ENCODE measurements at places on chromosomes 3 and 15.

DNA sequence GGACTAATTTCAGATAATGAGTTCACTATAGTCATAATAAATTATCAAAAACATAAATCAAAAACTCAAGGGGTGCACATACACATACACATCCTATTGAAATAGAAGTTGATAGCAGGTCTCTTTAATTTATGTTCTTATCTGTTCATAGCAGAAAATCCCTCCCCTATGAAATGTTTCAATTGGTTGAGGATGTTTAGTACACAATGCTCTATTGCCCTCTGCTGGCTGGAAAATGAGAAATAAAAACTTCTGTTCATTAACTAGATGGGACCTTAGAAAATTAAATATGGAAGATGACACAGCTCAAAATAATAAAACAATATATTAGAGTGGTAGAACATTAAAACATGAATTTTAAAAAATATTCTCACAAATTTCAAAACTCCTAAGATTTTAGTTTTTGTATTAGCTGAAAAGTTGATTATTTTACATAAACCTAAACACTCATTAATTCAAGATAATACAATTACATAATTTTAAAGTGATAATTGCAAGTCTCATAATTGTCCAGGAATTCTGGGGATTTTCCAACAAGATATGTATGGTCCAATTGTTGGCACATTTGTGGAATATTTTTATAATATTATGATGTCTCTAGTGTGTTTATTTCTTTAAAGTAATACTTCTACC is 735.0 kb downstream of the ROBO1 start:
- peak; percentile 40 for DNase-seq

- DNase-seq: no peak
Observed at GRCh38 chr3:62567097-62568021, 194.0 kb upstream of the FEZF2 start.

- DNase-seq: no peak
Observed at GRCh38 chr3:47261301-47261700, 21.3 kb downstream of the KIF9 start.

DNA sequence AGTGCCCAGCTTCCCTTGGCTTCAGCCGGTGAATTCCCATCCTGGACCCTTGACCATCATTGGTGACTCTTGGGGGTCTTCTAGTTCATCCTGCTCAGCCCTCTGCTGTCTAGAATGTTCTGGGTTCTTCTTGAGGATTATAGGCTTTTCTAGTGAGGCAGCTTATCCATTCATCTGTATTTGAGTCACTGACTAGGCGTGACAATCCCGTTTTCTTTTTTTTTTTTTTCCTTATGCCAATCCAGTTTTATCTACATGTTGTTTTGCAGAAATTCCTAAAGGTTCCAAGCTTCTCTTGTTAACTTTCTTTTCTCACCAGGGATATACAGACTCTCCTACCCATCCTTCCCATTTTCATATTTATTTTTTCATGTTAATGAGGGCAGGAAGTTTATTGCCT is 6.6 kb upstream of the TRAK1 start:
- DNase-seq: no peak

GRCh38 chr3:73773233-73773632 is 148.5 kb upstream of the PDZRN3 start:
- no peak for DNase-seq

DNA sequence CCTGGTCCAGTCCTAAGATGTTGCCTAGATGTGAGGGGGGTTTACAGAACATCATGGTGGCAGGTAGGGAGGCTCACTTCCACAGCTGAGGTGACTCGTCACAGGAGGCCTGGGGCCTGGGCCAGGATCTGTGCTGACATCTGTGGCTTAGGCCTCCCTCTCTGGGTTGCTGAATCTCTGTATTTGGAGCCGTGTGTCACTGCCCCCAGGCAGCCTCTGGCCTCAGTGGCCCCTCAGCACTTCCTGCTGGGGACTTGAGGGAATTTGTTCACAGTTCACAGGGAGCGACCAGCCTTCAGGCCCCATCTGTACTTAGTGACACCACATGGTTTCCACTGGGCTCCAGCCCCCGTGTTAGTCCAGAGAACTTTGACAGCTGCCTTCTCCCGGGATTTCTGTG is 41.7 kb upstream of the ADAMTSL3 start:
- no peak for DNase-seq

- no peak for DNase-seq
Observed at GRCh38 chr15:85154061-85154460, 172.4 kb downstream of the PDE8A start.

DNA sequence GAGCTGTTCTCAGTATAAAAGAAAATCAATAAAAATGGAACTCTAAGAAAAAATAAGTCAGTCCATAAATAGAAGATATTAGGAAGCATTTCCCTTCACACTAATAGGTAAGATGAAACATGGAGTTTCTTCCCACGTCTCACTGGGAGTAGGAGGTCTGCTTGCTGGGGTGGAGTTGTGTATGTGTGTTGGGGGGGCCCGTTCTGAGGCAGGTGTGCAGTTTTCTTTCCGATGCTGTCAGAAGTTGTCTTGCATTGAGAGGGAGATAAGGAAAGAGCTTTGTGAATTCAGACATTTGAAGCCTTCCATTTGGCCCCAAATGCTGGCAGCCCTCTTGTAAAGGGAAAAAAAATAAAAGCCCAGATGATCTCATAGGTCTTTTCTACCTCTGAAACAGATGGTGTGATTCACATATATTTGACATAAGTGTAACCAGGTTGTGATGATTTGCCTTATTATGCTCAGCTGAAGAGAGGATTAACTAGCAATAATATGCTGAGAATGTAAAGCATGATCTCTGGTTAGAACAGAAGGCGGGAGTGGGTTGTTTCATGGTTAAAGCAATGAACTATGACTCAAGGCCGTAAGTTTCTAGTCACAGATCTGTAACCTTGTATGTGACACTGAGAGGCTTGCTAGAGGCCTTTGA is 8.8 kb downstream of the RASGRP1 start:
- DNase-seq: no peak

GRCh38 chr15:68256675-68257450 is 20.7 kb upstream of the FEM1B start:
- DNase-seq: no peak

DNA sequence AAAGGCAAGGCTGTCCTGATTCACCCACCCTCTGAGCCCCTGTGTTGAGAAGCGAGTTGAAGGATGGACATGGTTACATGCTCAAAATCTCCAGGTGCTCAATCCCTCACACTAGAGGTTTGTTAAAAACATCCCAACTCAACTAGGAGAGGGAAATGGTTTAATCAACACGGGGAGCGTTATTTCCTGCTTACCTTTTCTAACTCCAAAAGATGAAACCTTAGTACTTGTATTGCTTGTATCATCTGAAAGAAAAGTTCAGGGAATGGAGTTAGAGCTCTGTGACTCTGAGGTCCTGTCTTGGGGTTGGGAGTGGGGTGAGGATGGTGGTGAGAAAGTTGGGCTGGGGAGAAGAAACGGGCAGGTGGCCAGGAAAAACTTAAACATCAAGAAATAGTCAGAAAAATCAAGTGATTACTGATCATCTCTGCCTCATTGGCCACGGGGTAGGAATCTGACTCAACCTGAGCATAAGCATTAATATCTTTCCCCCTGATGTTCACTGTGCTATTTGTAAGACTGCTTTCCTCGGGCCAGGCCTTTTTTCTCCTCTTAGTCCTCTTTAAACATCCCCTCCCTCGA is 5.9 kb downstream of the MEIS2 start:
- no peak for DNase-seq

DNA sequence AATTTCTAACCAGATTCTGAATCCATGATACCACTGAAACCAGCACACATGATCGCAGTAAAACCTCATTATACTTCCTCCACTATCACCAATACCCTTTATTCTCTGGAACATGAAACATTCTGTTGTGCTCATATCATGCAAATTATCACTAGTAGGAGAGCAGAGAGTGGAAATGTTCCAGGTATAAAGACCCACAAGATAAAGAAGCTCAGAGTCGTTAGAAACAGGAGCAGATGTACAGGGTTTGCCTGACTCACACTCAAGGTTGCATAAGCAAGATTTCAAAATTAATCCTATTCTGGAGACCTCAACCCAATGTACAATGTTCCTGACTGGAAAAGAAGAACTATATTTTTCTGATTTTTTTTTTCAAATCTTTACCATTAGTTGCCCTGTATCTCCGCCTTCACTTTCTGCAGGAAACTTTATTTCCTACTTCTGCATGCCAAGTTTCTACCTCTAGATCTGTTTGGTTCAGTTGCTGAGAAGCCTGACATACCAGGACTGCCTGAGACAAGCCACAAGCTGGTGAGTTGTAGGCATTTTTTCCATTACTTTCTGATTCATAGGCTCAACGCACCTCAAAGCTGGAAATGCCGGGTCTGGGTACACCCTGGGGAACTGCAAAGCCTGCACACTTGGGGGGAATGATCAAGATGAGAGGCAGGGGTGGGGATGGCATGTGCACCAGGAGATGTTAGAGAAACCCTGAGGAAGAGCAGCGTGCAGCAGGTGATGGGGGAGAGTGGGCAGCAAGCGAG is at the start of gene CCR2:
CCR2 (plus strand) TSS at position 465 of the 764 bp plus-strand sequence. CDS start 3,417 bp downstream, outside the sequence.
- no peak for DNase-seq

GRCh38 chr3:127808197-127808596 is 14.1 kb downstream of the MGLL start:
- no peak for DNase-seq

DNA sequence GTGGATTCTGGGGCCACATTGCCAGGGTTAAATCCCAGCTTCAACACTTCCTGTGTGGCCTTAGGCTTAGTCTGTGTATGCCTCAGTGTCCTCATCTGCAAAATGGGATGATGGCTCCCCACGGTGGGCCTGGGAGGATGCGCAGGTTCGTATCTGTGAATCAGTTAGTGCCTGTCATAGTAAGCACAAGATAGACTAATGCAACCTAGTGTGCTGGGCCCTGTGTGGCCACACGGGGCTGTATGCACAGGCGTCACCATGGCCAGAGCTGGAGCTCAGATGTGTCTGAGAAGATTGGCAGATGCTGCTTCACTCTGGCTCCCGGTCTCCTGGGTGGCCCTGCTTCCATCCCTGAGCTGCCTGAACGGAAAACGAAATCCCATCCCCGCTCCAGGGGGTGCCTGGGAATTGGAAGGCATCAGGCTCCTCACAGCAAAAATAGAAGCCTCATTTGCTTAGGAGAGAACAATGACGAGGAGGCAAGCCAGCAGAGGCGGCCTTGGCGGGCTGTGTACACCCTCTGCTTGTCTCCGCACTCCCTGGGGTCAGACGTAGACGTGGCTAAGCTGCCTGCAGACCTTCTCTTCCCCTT is 103.6 kb downstream of the APBA2 start:
- DNase-seq: no peak

DNA sequence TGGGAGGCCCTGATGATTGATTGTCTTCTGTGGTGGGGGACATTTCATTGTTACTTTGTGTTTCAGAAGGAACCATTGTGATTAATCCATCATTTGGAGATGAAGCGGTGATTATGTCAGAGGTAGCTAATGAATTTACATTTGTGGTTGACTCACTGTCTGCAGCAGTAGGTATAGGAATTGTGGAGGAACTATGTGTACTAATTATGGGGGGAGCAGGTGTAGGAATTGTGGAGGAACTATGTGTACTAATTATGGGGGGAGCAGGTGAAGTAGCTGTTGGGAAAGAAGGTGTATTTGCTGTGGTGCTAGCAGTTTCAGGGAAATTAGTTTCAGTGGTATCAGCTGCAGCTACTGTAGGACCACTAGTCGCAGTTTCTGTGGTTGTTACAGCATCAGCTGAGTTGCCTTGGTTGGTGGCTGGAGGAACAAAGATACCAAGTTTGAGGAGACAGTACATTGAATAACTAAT is 6.9 kb downstream of the MUC13 start:
- DNase-seq: no peak

DNA sequence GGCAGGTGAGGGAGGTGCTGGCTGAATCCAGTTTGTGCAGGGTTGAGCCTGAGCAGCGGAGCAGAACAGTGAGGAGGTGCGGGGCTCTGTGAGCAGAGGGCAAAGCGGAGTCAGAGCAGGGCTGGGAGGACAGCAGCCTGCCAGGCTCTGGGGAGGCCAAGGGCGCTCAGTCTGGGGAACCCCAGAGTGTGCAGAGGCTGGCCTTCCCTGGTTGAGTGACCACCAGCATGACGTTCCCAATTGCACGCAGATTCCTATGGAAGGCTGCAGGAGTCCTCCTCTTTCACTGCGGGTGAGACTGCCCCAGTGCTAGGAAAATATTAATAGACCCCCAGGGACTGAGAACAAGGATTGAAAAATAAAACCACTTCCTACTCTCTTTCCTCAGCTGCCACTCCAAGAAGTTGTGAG is 13.2 kb downstream of the MRAS start:
- DNase-seq: no peak

GRCh38 chr3:126782536-126782935 is 78.5 kb downstream of the CHCHD6 start:
- DNase-seq: no peak

DNA sequence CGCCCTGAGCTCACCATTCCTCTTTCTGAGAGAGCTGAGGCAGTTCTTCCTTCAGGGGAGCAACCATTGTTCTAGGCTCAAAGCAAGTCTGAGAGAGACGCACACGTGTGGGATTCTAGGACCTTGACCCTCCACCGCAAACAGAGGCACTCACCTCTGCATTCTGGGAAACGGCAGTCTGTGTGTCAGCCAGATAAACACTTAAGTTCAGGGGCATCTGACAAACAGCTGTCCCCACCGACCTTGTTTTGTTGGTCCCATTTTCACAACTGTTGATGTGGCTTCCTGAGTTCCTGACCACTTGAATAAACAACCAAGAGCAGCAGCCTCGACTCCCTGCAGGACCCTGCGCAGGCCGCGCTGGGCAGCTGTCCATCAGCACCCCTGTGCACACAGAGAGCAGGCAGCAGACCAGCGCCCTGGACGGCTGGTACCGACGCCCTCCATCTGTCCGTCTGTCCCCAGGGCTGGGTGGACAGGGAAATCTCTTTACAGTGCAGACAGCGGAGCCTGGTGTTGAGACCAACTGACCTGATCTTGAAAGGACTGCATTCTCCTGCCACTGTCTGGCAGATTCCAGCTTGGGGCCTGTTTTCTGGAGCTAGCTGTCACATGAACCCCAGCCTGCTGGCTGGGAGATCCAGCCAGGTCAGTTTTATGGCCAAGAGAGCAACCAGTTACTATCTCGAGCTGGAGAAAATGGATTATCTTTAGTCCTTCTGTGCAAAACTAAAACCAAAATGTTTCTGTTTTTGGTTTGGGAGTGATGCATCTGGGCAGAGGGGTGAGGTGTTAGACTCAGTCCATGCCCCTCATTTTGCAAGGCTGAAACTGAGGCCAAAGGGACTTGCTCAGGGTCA is 64.2 kb downstream of the FAM43A start:
- DNase-seq: no peak

GRCh38 chr3:67346081-67346480 is 308.3 kb downstream of the SUCLG2 start:
- DNase-seq: no peak

DNA sequence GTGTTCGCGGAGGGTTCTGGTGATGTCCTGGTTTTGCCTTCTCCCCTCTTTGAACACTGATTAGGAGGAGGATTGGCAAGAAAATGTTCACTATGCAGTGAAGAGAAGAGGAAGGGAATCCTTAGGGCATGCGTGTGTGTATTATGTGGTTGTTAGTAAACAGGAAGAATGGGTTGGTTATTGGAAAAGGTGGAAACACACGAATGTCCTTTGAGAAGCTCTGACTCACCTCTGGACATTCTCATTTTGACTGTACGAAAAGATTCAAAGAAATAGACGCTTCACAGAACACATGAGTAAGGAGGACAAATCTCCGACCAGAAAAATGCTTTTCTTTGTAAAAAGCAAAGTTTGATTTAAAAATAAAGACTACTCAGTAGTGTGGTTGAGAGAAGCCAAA is 188.8 kb upstream of the PRICKLE2 start:
- DNase-seq: no peak

- no peak for DNase-seq
Observed at GRCh38 chr15:100098705-100099104, 243.1 kb downstream of the ADAMTS17 start.
